Inflammatory macrophage (primary cell): ENCODE measurements at places on chromosomes 1 and 21.
A peak's percentile ranks its signal among the peaks of the same experiment; 100 is the strongest.

- DNase-seq, result no peak
Observed at GRCh38 chr1:31101147-31101502, 35.6 kb upstream of the PUM1 start.

- DNase-seq, result no peak
Observed at GRCh38 chr1:230622151-230622550, 20.1 kb upstream of the COG2 start.

DNA sequence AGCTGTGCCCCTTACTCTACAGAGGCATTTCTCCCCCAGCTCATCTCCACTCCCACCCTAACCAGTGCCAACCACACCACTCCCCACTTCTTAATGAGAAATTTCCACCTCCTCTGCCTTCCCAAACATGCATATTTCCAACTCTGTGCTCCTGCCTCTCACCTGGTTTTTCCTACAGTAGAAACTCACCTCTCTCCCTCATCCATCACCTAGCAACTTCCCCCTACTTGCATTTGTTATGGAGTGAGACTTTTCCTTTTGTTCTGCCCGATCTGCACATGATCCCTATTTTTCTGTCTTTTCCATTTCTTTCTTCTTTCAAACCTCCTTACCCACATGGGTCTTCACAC lies 11.9 kb downstream of the RGS8 start:
- DNase-seq, result no peak

DNA sequence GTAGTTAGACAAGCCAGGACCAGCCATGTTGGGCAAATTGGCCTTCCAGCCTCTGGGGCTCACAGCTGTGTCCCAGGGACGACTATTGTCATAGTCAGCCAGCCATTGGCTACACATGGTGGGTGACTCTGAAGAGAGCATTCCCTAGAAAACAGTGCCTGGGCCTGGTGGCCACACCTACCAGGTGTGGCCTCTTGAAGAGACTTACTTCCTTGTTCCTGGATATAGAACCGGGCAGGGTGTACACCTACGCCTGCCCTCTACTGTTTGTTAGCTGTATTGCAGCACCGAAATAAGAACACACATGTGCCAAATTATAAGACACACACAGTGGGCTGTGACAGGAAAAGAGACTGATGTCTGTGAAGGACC lies 134.6 kb upstream of the ARHGEF16 start:
- peak; percentile 48 for DNase-seq

GRCh38 chr1:119323216-119323982 lies 45.2 kb upstream of the HAO2 start:
- peak; percentile 49 for DNase-seq

- DNase-seq, result no peak
Observed at GRCh38 chr1:16181887-16182719, 26.2 kb upstream of the EPHA2 start.

GRCh38 chr1:217117973-217118465 lies 394.8 kb upstream of the ESRRG start:
- DNase-seq, result no peak

DNA sequence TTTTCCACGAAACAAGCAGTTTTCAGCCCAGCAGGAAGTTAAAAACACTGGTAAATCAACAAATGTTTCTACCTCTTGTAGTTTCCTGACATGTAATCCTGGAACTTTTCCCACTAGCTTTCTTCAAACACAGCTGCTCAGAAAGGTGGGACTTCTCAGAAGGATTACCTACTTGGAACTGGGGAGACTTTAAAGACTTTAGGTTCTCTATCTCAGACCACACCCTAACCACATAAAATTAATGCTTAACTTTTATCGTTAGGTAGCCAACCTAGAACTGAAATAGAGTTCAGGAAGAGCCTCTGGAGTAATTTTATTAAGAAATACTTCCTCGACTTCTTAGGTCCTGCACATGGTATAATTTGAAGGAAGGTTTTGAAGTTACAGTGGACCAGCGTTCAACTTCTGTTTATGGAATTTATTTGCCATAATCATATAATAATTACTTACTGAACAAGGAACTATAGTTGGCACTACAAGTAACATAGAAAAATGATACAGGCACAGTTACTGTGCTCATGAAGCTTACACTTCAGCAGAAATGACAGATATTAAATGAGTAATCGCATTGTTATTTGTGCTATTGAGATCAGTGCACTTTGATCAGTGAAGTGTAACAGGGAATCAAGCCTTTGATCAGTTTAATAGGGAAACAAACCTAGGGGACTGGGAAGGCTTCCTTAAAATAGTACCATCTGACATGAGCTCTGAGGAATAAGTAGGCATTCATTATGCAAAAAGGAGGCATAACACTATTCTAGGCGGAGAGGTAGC lies at the start of gene BCL2L15:
BCL2L15 (minus strand) TSS at position 180 of the 774 bp plus-strand sequence. CDS start 206 bp downstream, outside the sequence.
- no peak for DNase-seq

DNA sequence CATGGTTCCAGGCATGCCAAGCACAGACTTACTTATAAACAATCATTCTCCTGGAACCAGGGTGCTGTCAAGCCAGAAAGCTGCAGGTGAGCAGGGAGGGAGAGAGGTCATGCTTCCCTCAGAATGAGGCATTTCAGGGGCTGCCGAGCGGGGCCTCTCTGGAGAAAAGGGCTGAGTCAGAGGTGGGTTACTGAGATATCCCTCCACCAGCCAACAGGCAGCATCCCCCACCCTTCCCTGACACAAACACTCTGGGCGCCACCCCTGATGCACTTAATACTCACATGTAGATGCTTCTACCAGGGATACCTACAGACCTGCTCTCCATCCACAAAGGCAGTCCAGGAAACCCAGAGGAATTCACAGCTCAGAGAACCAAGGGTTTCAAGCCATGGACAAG lies 13.1 kb downstream of the STK40 start:
- no peak for DNase-seq

GRCh38 chr1:103075316-103076000 lies 32.9 kb downstream of the COL11A1 start:
- DNase-seq, result no peak

DNA sequence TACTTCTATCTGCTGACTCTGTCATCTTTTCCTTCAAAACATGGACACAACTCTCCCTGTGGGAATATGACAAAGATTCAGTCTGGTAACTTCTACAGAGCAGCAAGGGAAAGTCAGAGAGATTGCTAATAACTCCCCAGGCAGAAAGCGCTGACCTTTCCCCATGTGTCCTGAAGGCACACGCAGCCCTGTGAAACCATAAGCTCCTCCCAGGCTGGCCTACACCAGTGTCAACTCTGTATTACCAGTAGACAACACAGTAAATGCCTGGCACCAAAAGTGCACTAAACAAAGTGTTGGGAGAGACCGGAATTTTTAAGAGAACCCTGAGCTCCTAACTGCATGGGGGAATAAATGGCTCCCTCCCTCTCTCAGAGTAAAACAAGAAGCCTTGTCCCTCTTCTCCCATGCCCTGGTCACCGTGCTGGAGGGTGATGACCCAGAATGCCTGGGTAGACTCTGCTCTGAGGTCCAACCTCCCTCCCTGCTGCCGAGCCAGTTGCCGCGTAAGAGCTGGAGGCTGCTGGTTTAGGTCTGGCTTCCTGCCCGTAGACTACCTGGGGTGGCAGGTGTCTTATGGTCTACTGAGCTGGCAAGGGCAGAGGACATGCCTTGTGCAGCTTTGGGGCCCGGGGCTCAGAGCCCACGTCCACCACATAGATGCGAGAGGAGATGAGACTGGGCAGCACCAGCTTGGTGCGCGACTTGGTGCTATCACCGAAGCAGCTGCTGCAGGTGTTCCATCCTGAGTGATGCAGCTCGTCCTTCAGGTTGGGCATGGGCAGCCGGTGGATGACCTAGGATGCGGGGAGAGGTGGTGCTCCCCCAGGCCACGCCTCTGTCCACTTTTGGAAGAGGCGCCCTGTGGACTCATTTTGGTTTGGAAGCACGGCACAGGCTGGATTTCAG lies 3.9 kb downstream of the SELENBP1 start:
- no peak for DNase-seq

- no peak for DNase-seq
Observed at GRCh38 chr1:103461161-103462105, 64.1 kb upstream of the RNPC3 start.

- DNase-seq, result no peak
Observed at GRCh38 chr1:29144178-29144577, 20.5 kb upstream of the TMEM200B start.

- DNase-seq, result no peak
Observed at GRCh38 chr1:183566026-183566425, 24.2 kb downstream of the NCF2 start.

- DNase-seq, result no peak
Observed at GRCh38 chr1:100722221-100722620, 2.7 kb downstream of the VCAM1 start.

GRCh38 chr1:76944942-76945341 lies 77.7 kb downstream of the ST6GALNAC5 start:
- no peak for DNase-seq

- DNase-seq, result no peak
Observed at GRCh38 chr21:28714777-28715464, 277.8 kb downstream of the LTN1 start.

- peak; percentile 45 for DNase-seq
Observed at GRCh38 chr1:19476450-19477190, 8.7 kb downstream of the CAPZB start.

- DNase-seq, result no peak
Observed at GRCh38 chr1:2271841-2272655, 43.9 kb downstream of the SKI start.

- peak; percentile 23 for DNase-seq
Observed at GRCh38 chr1:225559326-225559725, 93.6 kb downstream of the ENAH start.

DNA sequence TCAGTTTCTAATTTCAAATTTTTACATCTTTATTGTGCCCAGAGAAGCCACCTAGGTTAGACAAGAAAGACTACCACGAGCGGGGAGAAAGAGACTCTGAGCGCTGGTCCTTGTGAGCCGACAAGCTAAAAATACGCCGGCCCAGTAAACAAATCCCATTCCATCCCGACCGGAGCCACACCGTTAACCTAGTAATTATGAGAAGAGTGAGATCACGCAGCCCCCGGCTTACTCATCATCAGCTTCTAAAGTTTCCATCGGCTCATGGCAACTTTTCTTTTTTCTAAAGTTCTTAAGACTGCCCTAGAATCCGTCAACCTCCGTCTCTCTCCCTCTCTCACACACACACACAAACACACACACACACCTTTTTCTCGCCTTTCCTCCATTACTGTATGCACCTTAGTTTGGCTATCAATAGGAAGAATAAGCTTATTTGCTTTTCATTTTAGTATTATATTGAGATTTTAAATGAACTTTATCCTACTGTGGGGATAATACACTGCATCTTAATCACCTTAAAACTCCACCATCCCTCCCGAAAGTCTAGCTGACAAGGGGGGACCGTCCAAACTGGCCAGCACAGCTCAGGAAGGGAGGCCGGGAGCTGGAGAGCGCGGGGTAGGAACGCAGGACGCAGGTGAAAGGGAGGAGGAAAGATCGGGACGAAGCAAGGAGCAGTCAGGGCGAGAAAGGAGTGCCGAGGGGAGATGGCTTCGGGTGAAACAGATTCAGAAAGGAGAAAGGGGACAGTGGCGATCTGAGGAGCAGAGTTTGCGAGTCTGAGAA lies 728 bp downstream of the OTUD7B start:
- DNase-seq, result no peak

GRCh38 chr1:78840453-78841271 lies 165.9 kb downstream of the ADGRL4 start:
- no peak for DNase-seq

- no peak for DNase-seq
Observed at GRCh38 chr1:212944229-212944901, 6.0 kb upstream of the VASH2 start.

GRCh38 chr21:38467374-38467773 lies 30.9 kb downstream of the ERG start:
- peak; percentile 61 for DNase-seq

DNA sequence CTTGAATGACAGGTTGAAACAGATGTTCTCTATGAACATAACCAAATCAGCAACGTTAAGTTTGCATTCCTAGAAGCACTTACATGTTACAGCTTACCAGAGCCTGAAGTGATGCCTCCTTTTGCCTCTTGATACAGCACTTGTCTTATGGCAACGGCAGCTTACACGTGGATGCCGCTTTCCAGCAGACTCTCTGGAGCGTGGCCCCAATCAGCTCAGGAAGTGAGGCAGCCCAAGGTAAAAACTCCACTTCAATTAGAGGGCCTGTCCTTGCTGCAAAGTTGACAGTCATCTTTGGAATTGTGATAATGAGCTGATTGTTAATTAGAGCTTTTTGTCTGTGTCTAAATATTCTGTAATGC lies 345.1 kb downstream of the RYR2 start:
- no peak for DNase-seq

- no peak for DNase-seq
Observed at GRCh38 chr1:164951508-164951907, 392.5 kb downstream of the PBX1 start.

GRCh38 chr1:230263568-230264195 lies 162.4 kb downstream of the PGBD5 start:
- no peak for DNase-seq

DNA sequence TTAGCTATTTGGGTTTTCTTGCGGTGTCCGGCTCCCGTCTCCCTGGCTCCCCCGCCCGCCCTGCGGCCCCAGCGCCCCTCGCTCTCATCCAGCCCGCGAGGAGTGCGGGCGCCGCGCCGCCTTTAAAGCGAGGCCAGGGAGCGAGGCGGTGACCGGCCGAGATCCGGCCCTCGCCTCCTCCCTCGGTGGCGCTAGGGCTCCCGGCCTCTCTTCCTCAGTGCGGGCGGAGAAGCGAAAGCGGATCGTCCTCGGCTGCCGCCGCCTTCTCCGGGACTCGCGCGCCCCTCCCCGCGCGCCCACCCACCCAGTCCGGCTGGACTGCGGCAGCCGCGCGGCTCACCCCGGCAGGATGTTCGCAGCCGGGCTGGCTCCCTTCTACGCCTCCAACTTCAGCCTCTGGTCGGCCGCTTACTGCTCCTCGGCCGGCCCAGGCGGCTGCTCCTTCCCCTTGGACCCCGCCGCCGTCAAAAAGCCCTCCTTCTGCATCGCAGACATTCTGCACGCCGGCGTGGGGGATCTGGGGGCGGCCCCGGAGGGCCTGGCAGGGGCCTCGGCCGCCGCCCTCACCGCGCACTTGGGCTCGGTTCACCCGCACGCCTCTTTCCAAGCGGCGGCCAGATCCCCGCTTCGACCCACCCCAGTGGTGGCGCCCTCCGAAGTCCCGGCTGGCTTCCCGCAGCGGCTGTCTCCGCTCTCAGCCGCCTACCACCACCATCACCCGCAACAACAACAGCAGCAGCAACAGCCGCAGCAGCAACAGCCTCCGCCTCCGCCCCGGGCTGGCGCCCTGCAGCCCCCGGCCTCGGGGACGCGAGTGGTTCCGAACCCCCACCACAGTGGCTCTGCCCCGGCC lies 492 bp downstream of the HLX start:
- DNase-seq, result peak; percentile 54

GRCh38 chr1:223760833-223761232 lies 48.5 kb downstream of the CAPN2 start:
- no peak for DNase-seq

DNA sequence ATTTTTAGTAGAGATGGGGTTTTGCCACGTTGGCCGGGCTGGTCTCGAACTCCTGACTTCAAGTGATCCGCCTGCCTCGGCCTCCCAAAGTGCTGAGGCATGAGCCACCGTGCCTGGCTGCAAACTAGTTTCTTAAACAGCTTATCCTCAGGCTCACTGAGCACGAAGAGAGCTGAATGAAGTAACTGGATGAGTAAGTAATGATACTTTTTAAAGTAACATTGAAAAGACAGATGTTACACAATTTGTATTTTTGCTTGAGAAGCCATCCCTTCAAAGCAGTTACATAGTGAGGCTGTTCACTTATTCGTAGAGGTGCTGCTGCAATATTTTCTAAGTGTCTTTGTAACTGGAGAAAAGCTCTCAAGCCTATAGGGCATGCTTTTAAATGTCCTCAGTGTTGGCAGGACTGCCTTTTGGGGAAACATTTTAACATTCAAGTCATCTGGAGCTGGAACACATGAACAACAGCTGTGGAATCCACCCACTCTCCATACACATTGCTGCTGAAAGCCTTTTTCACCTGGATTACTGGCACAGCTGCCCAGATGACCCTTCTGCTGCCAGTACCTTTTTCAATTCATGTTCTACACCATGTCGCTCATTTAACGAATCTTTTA lies 2.7 kb upstream of the YBX1 start:
- DNase-seq, result no peak
